NB4 (cell line): ENCODE measurements at places on chromosomes 7 and 10.
A peak's percentile ranks its signal among the peaks of the same experiment; 100 is the strongest.

DNA sequence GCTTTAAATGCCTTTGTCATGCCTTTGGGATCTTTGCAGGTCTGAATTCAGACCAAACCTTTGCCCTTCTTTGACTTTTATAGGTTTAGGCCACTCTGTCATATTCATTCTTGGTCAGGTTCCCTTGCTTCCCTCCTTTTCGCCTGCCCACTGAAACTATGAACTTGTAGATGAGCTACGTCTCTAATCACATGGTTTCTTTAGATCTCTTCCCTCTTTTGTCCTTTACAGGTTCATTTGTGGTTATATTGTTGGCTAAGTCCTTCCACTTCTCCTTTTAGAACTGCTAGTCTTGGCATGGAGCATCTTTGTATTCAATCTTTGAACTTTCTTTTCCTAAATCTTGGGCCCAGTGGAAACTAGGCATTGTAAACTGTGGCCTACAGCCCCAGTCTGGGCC lies 104.0 kb upstream of the ZEB1 start:
- peak; percentile 67 for DNase-seq

GRCh38 chr10:17344206-17344605 lies 110.2 kb downstream of the ST8SIA6 start:
- no peak for DNase-seq

DNA sequence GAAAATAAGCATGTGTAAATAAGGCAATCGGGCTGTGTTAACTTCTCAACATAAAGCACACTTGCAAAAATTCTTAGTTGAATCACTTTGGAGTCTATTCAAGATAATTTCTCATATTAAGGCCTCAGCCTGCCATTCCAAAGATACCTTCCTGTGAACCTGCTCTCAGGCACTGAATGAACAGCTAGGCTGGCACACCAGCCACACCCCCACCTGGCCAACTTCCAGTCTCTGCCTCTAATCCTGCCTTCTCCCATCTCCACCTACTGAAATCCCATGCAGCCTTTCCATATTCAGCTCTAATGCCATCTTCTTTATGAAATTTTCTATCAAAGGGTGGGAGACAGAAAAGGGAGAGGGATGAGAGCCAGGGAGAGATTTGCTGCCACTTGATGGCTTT lies 17.1 kb upstream of the MACROH2A2 start:
- no peak for DNase-seq

DNA sequence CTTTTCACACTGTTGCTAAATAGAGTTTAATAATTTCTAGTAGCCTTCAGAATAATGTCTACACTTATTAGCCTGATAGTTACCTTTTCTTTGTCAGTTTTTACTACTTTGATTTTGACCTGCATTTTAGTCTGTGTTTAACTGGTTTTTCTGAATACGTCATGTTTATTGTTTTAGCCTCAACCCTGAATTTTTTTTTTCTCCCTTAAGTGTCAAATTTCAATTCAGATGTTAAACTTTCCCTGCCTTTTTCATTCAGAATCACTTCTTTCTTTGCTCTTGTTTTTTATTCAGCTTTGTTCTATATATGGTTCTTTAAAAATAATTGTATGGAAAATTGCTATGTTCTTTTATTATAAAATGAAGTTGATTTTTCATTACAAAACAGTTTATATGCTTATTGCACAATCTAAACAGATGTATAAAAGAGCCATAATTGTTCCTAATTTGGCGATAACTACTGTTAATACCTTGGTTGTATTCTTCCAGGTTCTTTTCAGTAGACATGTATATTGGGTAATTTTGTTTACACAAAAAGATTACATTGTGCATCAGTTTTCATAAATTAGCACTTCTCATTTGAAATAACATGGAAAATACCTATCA lies 159.7 kb downstream of the ADK start:
- DNase-seq = no peak
